Right cardiac atrium (tissue), 5 donors: ENCODE measurements at places on chromosomes 12 and 14. TPM values are rescaled to one million over a fixed set of nuclear protein-coding genes. Genes with fewer than 3 reads are reported as not detected.
A peak's percentile ranks its signal among the peaks of the same experiment; 100 is the strongest.

- DNase-seq: no peak
Observed at GRCh38 chr14:58797010-58797429, 159.3 kb downstream of the DACT1 start.

GRCh38 chr14:94382716-94383596 is 5.4 kb downstream of the SERPINA1 start:
- DNase-seq: no peak

- DNase-seq: no peak
Observed at GRCh38 chr14:76201162-76201561, 49.4 kb downstream of the GPATCH2L start.

- DNase-seq: no peak
Observed at GRCh38 chr12:102356690-102357089, 123.7 kb downstream of the IGF1 start.

DNA sequence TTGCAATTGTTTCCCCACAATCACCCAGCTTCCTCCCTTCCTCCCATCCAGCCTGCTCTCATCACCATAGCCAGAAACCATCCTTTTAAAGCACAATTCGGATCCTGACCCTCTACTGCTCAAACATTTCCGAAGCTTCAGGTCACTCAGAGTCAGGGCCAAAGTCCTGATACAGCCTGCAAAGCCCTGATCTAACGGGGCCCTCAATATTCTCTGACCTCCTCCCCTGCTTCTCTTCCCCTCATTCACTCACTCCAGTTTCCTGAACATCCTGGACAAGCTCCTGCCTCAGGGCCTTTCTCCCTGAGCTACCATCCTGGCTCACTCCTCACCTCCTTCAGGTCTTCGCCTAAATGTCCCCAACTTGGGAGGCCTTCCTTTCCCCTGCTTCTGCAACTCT is 46.1 kb downstream of the PITPNM2 start:
- DNase-seq: no peak

DNA sequence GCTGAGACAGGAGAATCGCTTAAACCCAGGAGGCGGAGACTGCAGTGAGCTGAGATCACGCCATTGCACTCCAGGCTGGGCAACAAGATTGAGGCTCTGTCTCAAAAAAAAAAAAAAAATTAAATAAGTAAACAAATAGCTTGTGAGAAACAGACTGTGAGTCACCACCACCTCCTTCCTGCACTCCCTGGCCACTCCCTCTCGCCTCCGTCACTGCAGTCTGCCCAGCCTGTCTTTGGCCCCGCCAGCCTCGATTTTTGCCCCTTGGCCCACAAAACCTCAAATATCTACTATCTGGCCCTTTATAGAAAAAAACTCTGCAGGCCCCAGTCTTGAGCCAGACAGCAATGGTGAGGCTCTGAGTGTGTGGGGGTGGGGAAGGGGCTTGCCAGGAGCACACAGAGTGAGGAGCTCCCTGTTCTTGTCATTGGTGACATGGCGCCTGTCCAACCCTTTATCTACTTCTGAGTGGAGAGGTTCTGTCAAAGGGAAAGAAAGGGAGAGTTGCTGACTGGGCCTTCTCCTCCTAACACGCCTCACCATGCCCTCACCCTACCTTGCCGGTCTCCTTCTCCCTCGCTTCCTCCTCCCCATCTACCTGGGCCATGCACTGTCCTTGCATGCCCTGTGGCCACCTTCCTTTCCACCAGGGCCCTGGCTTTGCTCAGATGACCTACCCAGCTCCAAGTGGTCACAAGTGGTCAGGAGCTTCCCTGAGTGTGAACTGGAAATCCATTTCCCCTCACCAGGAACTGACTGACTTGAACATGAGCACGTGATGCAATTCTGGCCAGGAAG is 22.1 kb downstream of the LGMN start:
- DNase-seq: peak; percentile 86

GRCh38 chr12:11728154-11728755 is 78.8 kb downstream of the ETV6 start:
- no peak for DNase-seq

DNA sequence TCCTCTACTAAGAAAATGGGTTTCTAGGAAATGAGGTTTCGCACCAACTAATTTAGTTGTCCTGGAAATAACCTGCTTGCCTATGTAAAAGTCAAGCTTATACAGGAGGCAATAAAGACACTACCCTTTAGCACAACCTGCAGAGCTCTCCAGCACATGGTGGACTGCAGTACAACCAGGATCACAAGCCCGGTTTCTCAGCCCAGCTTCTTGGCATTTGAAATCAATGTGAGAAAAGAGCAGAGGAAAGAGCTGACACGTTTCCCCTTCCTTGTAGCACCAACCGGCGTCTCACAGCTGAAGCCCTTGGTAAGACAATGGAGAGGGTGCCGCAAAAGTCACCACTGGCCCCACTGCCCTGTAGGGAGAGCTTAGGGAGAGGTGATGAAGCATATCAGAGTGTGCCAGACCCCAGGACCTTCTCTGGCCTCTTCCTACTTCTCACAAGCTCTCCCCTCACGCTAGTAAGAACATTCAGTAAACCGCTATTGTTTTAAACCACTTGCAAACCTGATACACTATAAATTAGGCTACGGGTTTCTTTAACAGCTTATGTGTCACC is 8.6 kb downstream of the SPTLC2 start:
- no peak for DNase-seq

- no peak for DNase-seq
Observed at GRCh38 chr14:81006266-81006665, 50.8 kb downstream of the TSHR start.

- no peak for DNase-seq
Observed at GRCh38 chr12:33628087-33628486, 188.5 kb upstream of the SYT10 start.

DNA sequence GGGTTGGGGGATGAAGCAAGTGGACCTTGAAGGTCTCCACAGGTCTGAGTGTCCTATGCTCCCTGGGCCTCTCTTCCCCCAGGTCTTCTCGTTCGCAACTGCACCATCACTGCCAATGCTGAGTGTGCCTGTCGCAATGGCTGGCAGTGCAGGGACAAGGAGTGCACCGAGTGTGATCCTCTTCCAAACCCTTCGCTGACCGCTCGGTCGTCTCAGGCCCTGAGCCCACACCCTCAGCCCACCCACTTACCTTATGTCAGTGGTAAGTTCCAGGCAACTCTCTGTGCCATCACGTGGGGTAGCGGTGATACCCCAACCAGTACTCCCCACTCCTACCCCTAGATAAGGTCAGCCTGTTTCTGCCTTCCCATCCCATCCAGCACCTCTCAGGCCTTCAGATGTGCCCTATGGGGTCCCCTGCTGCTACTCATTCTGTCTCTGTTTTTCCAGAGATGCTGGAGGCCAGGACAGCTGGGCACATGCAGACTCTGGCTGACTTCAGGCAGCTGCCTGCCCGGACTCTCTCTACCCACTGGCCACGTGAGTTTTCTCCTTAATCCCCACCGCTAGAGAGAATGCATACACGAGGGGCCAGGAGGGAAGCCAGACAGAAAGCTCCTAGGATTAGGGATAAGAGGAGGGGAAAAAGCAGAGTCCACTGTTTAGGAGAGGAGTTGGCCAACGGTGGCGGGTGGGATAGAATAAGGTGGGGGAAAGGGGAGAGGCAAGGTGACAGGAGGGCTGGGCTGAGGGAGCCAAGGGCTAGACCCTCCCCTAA is 1.6 kb upstream of the TAPBPL start:
- no peak for DNase-seq

The AQP2 gene
- polyA plus RNA-seq: 0.77 TPM

The NEUROD4 gene
- not detected for polyA plus RNA-seq

The NRXN3 gene
- polyA plus RNA-seq: 1.5 TPM
